Activated naive CD8-positive, alpha-beta T cell treated with anti-CD3 and anti-CD28 coated beads, Interleukin-2, amount 50 U/mL, for 24 hours (primary cell): ENCODE measurements at places on chromosomes 2 and 18.

- no peak for DNase-seq
- no peak overlapping the region for H3K4me3 ChIP-seq
- H3K27me3 ChIP-seq, result peaks cover 45% of the 10 kb centered on the region
- H3K4me1 ChIP-seq, result peaks cover 13% of the 10 kb centered on the region
- no peaks in the 10 kb centered on the region for H3K36me3 ChIP-seq
- no peak overlapping the region for H3K27ac ChIP-seq
These were observed 5.4 kb downstream of the GDF7 start for GRCh38 chr2:20672201-20672951.

GRCh38 chr18:22871809-22872525, 61.2 kb upstream of the RBBP8 start:
- no peak for DNase-seq
- H3K27me3 ChIP-seq, result peaks cover 12% of the 10 kb centered on the region
- H3K36me3 ChIP-seq, result no peaks in the 10 kb centered on the region
- peaks cover 5% of the 10 kb centered on the region for H3K4me1 ChIP-seq

GRCh38 chr2:239876271-239876947, 148.7 kb downstream of the NDUFA10 start:
- H3K36me3 ChIP-seq, result no peaks in the 10 kb centered on the region
- H3K4me3 ChIP-seq, result no peak overlapping the region
- H3K27ac ChIP-seq, result no peak overlapping the region
- H3K27me3 ChIP-seq, result peaks cover 8% of the 10 kb centered on the region
- no peaks in the 10 kb centered on the region for H3K4me1 ChIP-seq
- DNase-seq, result no peak

GRCh38 chr2:45759310-45759851, 107.9 kb downstream of the PRKCE start:
- no peaks in the 10 kb centered on the region for H3K4me1 ChIP-seq
- no peak for DNase-seq
- no peaks in the 10 kb centered on the region for H3K36me3 ChIP-seq
- no peak overlapping the region for H3K27ac ChIP-seq
- no peak overlapping the region for H3K4me3 ChIP-seq

GRCh38 chr2:126652323-126652891, 3.6 kb upstream of the GYPC start:
- H3K4me1 ChIP-seq, result peaks cover 20% of the 10 kb centered on the region
- H3K4me3 ChIP-seq, result no peak overlapping the region
- DNase-seq, result no peak
- H3K27me3 ChIP-seq, result peaks cover 2% of the 10 kb centered on the region
- H3K27ac ChIP-seq, result no peak overlapping the region

GRCh38 chr2:239105234-239105633, 257.3 kb downstream of the TWIST2 start:
- no peak for DNase-seq
- H3K4me1 ChIP-seq, result no peaks in the 10 kb centered on the region
- H3K27ac ChIP-seq, result no peak overlapping the region
- no peak overlapping the region for H3K4me3 ChIP-seq

- no peak overlapping the region for H3K4me3 ChIP-seq
- no peak for DNase-seq
- no peaks in the 10 kb centered on the region for H3K36me3 ChIP-seq
- no peak overlapping the region for H3K27ac ChIP-seq
- H3K4me1 ChIP-seq, result no peaks in the 10 kb centered on the region
These were observed 117.1 kb upstream of the PDE1A start for GRCh38 chr2:182543741-182544525.

GRCh38 chr18:75638776-75639471, 211.4 kb upstream of the SMIM21 start:
- peaks cover 9% of the 10 kb centered on the region for H3K27me3 ChIP-seq
- H3K4me3 ChIP-seq, result no peak overlapping the region
- no peak overlapping the region for H3K27ac ChIP-seq
- no peaks in the 10 kb centered on the region for H3K4me1 ChIP-seq

- peaks cover 84% of the 10 kb centered on the region for H3K4me1 ChIP-seq
- H3K4me3 ChIP-seq, result no peak overlapping the region
- DNase-seq, result no peak
- H3K36me3 ChIP-seq, result peaks cover 2% of the 10 kb centered on the region
These were observed 114.2 kb downstream of the RBMS1 start for GRCh38 chr2:160379399-160379798.

- H3K4me3 ChIP-seq, result no peak overlapping the region
- no peak overlapping the region for H3K27ac ChIP-seq
- no peaks in the 10 kb centered on the region for H3K4me1 ChIP-seq
- no peaks in the 10 kb centered on the region for H3K36me3 ChIP-seq
These were observed 72.8 kb upstream of the MC4R start for GRCh38 chr18:60445341-60445740.

DNA sequence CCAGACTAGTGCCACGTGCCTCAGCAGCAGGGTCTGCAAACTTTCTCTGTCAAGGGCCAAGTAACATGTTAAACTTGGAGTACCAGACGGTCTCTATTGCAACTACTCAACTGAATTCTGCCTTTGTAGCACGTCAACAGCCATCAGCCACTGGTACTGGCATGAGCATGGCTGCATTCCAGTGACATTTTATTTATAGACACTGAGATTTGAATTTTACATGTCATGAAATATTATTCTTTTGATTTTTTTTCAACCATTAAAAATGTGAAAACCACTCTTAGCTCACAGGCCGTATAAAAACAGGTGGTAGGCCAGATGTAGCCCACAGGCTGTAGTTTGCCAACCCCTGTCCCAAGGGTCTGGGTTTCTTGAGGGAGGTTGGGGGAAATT, 199.7 kb downstream of the TPGS2 start:
- H3K4me3 ChIP-seq, result no peak overlapping the region
- H3K27ac ChIP-seq, result no peak overlapping the region
- no peaks in the 10 kb centered on the region for H3K4me1 ChIP-seq
- DNase-seq, result no peak
- H3K36me3 ChIP-seq, result no peaks in the 10 kb centered on the region
- no peaks in the 10 kb centered on the region for H3K27me3 ChIP-seq

GRCh38 chr2:109513749-109514588, 99.8 kb downstream of the SEPTIN10 start:
- H3K27ac ChIP-seq, result no peak overlapping the region
- H3K27me3 ChIP-seq, result no peaks in the 10 kb centered on the region

- no peak overlapping the region for H3K4me3 ChIP-seq
- no peak overlapping the region for H3K27ac ChIP-seq
- peaks cover 32% of the 10 kb centered on the region for H3K27me3 ChIP-seq
- no peaks in the 10 kb centered on the region for H3K36me3 ChIP-seq
- H3K4me1 ChIP-seq, result no peaks in the 10 kb centered on the region
These were observed 9.0 kb upstream of the CTIF start for GRCh38 chr18:48529796-48530195.

DNA sequence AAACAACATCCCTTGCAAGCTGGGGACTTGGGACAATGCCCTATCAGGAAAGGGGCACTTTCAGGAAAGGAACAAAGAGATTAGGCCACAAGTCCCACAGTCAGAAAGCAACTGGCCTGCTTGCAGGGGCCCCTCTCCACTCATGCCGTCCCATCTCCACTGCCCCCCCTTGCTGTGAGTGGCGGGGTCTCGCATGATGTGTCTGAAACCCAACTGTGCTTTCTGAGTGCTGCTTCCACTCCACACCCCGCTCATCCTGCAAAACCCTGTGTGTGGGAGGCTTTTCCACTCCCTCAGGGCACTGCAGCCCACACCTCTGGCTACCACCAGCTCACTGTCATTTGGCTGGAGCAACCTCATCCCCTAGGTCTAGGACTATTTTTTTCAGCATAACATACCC, 7.9 kb downstream of the HS6ST1 start:
- no peak for DNase-seq
- H3K4me1 ChIP-seq, result peaks cover 39% of the 10 kb centered on the region
- no peaks in the 10 kb centered on the region for H3K27me3 ChIP-seq
- H3K36me3 ChIP-seq, result peaks cover 6% of the 10 kb centered on the region

DNA sequence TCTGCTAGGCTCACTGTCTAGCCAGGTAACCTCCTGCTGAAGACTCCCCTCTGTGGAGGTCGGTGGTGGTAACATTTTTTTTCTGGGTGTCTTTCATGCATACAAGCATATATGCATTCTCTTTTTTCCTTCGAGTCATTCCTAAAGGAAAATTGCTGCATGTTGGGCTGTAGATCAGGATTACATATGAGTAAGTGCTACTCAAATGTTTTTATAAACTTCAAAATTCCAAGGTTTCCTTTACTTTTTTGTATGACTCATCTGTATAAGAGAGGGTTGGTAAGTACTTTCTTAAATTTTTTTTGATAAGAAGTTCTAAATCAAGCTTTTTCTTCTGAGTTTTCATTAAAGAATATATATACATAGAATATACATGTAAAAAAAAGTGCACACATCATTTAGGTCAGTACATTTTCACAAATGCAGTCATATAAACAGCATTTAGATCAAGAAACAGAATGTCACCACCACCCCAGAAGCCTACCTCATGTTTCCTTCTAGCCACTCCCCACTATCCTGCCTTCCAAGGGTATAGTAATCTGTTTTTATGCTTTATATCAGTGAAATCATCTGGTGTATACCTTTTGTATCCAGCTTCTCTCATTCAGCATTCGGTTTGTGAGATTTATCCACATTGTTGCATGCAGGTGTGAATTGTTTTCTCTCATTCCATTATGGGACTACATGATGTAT, 128.0 kb upstream of the MAP3K20 start:
- no peak overlapping the region for H3K4me3 ChIP-seq
- H3K27ac ChIP-seq, result peak overlapping the region; percentile 18
- no peak for DNase-seq
- H3K27me3 ChIP-seq, result peaks cover 4% of the 10 kb centered on the region
- H3K36me3 ChIP-seq, result no peaks in the 10 kb centered on the region

DNA sequence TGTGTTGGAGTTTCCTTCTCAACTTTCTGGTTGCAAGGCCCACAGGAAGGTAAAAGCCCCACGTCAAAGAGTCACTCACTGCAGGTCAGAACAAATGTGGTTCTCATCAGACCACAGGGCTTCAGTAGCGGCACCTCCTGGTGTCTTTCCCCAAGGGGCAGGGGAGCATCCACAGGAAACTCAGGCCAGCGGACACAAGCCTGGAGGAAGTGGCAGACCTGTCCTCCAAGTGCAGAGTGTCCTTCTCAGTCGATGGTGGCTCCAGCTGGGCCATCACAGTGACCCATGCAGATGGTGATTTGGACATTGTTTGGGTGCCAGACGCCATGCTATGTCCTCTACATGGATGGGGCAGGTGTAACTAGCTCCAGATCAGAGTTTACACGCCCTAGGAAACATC, 84.9 kb downstream of the ACKR3 start:
- no peaks in the 10 kb centered on the region for H3K36me3 ChIP-seq

DNA sequence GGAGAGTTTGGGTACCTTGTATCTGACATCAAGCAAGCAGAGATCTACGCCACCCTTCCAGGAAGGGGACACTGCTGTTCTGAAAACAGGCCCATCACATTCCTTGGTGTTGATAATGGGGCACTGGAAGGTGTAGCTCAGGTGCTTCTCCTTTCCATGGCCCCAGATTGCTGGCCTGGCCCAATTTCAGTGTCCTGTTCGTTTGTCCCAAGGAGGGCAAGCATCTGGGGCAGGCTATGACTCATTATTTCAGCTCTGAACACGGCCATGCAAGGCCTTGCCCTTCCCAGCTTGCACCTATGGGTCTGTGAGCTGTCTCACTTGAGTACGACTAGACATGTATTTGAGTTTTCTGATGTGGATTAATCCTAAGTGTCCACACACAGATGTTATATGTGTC, 101.5 kb downstream of the FHOD3 start:
- no peak overlapping the region for H3K27ac ChIP-seq
- DNase-seq, result no peak

DNA sequence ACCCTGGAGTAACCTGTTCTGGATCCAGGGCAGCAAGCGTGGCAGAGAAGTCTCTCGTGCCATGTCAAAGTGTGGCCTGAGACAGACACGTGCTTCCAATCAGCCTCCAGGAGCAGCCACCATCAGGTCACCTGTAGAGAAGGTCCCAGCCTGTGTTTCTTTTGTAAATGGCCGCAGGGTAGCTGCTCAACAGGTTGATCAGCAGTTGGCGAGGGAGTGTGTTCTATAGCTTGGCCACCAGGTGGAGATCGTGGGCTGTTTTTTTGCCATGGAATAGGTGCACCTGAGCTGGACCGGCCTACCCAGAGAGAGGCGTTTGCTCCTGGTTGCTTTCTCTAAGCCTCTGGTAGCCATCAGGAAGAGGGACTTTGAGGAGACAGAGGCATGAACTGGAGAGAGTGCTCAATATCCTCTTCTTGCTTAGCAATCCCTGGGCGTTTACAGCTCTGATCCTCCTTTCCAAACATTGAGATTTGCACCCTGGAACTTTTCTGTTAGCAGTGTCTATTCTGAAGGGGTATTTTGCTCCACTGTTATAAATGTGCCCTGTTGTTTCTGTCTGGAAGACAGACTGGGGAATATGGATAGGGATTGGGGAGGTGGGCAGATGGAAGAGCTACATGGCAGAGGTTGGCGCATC, 34.2 kb upstream of the EN1 start:
- H3K4me3 ChIP-seq, result no peak overlapping the region
- H3K36me3 ChIP-seq, result no peaks in the 10 kb centered on the region
- peaks cover 14% of the 10 kb centered on the region for H3K27me3 ChIP-seq

GRCh38 chr2:60044484-60044883, 509.0 kb downstream of the BCL11A start:
- H3K27ac ChIP-seq, result no peak overlapping the region
- no peak overlapping the region for H3K4me3 ChIP-seq
- no peaks in the 10 kb centered on the region for H3K27me3 ChIP-seq

DNA sequence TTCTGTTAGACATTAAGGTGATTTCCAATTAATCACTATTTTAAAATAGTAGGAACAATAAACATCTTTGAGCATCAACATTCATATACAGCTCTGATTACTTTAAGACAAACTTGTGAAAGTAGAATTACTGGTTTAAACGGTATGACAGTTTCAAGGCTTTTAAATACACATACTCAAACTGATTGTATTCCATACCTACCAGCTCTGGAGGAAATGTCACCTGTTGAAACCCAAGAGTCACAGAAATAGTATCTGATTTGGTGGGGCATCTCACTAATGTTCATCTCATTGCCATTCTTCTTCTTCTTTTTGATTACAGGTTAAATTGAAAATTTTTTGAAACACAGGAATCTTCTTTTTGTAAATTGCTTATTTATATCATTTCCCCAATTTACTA, 36.2 kb downstream of the USP40 start:
- no peaks in the 10 kb centered on the region for H3K27me3 ChIP-seq
- no peak for DNase-seq
- no peaks in the 10 kb centered on the region for H3K4me1 ChIP-seq

DNA sequence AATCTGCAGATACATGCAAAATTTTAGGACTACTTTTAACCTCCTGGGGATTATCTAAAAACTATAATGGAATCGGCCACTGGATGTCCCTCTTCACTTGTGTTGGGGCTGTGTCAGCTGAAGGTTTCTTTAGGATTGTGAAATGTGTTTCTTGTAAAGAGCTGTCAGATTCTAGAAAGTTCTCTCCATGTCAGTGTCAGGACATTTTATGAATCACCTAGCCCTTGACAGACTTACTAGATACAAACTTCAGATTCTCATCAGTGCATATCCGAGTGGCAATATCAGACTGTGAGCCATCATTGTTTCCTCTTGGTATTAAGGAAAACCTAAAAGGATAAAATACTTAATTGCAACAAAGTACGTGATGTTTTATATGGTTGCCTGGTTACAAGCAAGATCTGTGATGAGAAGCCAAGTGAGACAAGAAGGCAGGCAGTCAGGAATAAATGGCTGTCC, 107.3 kb downstream of the CPS1 start:
- no peak overlapping the region for H3K27ac ChIP-seq
- DNase-seq, result no peak
- H3K4me1 ChIP-seq, result no peaks in the 10 kb centered on the region
- H3K36me3 ChIP-seq, result no peaks in the 10 kb centered on the region
- no peak overlapping the region for H3K4me3 ChIP-seq
